ENCODE measurements at places on chromosomes 2 and 18. TPM values are rescaled to one million over a fixed set of nuclear protein-coding genes. Genes with fewer than 3 reads are reported as not detected.

GRCh38 chr18:12086249-12086648 is 7.4 kb upstream of the ANKRD62 start:
- peaks cover 5% of the 10 kb centered on the region for H3K27me3 ChIP-seq
- DNase-seq: no peak
- H3K36me3 ChIP-seq: no peaks in the 10 kb centered on the region
- no peak overlapping the region for H3K27ac ChIP-seq
- no peak overlapping the region for H3K4me3 ChIP-seq

- no peak for DNase-seq
- H3K4me1 ChIP-seq: peaks cover 4% of the 10 kb centered on the region
- H3K27me3 ChIP-seq: peaks cover 3% of the 10 kb centered on the region
- H3K27ac ChIP-seq: no peak overlapping the region
- H3K4me3 ChIP-seq: no peak overlapping the region
- no peaks in the 10 kb centered on the region for H3K36me3 ChIP-seq
Observed at GRCh38 chr2:170213651-170214050, 35.7 kb downstream of the MYO3B start.

DNA sequence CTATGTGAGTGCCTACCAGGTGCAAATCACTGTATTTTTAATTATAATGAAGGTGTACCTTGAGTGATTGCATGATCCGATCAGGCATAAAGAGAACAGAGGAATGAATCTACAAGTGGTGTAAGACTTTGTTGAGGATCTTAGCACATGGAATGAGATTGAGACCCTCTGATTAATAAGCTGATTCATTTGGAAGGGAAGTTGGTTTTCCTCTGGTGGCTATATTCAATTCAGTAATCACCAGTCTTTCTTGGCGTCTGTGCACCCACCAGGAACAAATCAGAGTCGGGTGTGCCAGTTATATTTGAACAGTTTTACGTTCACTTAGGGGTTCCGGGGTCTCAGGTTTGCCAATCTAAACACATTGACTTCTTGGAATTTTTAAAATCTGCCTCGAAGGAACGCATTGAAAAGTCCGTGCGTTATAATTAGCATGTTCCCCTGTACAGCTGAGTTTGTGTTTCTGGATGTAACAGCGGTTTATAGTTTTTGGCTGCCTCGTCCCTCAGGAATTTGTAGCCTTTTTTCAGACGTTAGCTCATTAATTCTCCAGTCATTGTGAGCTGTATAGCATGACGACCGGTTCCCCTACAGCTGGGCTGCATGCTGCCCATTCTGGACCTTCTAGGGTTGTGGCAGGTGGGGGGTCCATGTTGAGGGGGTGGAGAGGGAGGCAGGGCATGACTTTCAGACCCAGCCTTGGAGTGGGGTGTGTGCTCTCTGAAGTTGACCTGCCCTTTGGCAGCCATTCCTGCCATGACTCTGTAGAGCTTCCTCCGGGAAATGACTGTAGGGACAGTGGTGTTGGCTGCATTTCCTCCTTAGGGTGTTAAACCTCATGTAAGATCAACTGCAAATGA is 20.3 kb downstream of the MYO1B start:
- H3K36me3 ChIP-seq: no peaks in the 10 kb centered on the region
- peaks cover 55% of the 10 kb centered on the region for H3K4me1 ChIP-seq
- no peaks in the 10 kb centered on the region for H3K27me3 ChIP-seq
- peak overlapping the region; percentile 79 for H3K27ac ChIP-seq
- H3K4me3 ChIP-seq: peak overlapping the region; percentile 42

- H3K4me3 ChIP-seq: no peak overlapping the region
- H3K4me1 ChIP-seq: no peaks in the 10 kb centered on the region
- H3K27me3 ChIP-seq: peaks cover 5% of the 10 kb centered on the region
- no peaks in the 10 kb centered on the region for H3K36me3 ChIP-seq
- DNase-seq: peak; percentile 56
Observed at GRCh38 chr2:30776831-30777635, 30.2 kb downstream of the CAPN13 start.

GRCh38 chr2:69461404-69461803 is 24.2 kb upstream of the NFU1 start:
- H3K27me3 ChIP-seq: no peaks in the 10 kb centered on the region
- no peak overlapping the region for H3K27ac ChIP-seq
- peaks cover 23% of the 10 kb centered on the region for H3K36me3 ChIP-seq
- peaks cover 6% of the 10 kb centered on the region for H3K4me1 ChIP-seq
- DNase-seq: no peak

DNA sequence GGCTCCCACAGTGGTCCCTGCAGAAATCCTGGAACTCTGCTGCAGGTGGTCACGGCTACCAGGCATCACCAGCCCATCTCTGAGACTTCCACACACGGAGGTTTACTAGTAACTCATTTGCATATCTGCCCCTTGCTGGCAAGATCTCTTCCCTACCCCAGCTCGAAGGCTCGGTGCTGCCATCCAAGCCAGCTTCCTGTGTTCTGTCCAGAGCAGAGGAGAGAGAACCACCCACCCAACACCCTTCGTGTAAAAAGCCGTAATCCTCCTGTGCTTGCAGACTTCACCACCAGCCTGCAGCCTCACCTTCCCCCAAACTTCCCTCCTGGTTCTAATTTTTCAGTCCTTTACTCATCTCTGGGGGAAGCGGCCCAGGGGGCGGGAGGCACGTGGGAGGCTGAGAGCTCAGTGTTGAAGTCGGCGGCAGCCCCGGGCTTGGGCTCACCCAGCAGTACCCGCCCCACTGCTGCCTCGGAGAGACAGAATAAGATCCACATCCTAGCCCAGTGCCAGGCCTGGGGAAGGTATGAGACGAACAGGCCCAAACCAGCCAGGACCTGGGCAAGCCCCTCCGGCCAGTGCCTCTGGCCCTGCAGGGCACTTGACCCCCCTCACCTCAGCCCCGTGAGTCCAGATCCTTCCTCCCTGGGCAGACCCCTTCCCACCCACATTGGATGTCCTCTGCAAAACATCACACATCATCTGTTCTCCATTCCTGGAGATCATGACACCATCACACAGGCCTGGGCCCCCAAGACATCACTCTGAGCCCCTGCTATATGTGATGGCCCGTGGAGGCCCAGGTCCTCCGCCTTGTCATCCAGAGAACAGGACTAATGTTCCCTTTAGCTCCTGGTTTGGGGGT is 145.8 kb upstream of the ID2 start:
- peaks cover 26% of the 10 kb centered on the region for H3K4me1 ChIP-seq
- no peak for DNase-seq
- no peak overlapping the region for H3K4me3 ChIP-seq
- H3K27ac ChIP-seq: no peak overlapping the region
- H3K36me3 ChIP-seq: no peaks in the 10 kb centered on the region

DNA sequence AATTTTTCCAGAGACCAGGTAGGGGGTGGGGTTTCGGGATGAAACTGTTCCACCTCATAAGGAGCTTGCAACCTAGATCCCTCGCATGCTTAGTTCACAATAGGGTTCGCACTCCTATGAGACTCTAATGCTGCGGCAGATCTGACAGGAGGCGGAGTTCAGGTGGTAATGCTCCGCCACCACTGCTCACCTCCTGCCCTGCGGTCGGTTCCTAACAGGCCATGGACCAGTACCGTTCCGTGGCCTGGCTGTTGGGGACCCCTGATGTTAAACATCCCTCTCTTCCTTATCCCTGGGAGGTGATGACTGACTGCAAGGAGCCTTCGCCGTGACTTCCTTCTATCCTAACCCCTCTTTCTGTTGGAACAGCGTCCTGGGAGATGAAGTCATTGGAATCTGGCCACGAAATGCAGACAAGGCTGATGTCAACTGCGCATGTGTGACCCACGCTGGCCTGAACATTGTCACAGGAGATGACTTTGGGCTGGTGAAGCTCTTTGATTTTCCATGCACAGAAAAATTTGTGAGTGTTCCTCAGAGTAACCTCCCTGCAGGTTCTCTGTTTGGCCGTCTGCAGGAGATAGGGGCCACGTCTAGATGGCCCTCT is 82.4 kb downstream of the RTN4 start:
- H3K4me1 ChIP-seq: peaks cover 22% of the 10 kb centered on the region
- H3K4me3 ChIP-seq: no peak overlapping the region
- DNase-seq: no peak

ABCB11 gene
- total RNA-seq: not detected

CYP26B1 gene
- total RNA-seq: 0.89 TPM

RAB27B gene
- total RNA-seq: 1.9 TPM
